Astrocyte (in vitro differentiated cells and primary cell): ENCODE measurements at places on chromosomes 2 and 18.

DNA sequence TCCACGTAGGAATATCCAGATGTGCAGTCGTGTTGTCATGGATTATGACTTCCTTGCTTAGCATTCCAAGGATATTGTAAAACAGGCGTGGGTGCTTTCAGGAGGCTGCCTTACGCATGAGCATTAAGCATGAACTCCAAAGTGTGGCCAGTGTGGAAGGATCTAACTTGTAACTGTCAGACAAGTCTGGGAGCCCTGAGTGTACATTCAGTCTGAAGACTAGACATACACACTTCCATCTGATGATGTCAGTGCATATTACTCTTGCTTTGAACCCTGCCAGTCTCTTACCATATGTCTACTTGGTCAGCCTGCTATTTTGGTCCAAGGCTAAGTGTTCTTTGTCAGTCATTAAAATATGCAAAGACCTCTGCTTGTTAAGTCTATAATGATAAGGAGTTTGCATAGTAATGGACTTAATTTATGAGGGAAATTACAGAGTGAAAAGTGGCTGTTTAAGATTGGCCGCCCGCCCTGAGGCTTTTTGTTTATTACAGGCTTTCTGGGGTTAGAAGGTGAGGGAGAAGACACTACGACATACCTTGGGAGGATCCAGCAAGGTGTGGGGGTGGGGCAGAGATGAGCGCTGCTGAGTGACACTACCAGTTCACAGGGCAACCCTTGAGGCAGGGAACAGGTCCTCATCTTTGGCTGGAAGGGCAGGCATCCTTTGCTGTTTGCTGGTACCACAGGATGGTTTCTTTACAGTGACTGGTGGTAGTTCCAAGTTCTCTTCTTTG, 48.3 kb downstream of the CABLES1 start:
- no peaks in the 10 kb centered on the region for H3K27me3 ChIP-seq
- peaks cover 12% of the 10 kb centered on the region for H3K4me1 ChIP-seq
- H3K27ac ChIP-seq: no peak overlapping the region
- DNase-seq: peak; percentile 94

DNA sequence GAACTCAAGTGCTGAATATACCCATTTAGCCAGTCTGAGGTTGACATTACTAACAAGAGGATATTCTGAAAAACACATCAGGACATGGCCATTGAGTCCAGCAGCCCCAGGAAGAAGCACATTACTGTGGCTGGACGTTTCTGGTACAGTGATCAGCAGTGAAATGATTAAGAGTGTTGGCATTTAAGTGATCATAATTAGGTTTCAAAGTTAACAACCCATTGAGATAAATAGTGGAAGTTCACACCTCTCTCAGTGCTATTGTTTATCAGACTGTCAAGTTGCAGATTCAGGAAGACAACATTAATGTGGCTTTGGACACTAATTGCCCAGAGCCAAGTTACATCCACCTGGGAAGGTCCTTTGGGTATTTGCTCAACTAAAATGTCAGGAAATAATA, 139.5 kb upstream of the GAREM1 start:
- H3K36me3 ChIP-seq: no peaks in the 10 kb centered on the region
- no peaks in the 10 kb centered on the region for H3K4me1 ChIP-seq
- H3K27me3 ChIP-seq: no peaks in the 10 kb centered on the region
- no peak overlapping the region for H3K4me3 ChIP-seq
- no peak for DNase-seq

DNA sequence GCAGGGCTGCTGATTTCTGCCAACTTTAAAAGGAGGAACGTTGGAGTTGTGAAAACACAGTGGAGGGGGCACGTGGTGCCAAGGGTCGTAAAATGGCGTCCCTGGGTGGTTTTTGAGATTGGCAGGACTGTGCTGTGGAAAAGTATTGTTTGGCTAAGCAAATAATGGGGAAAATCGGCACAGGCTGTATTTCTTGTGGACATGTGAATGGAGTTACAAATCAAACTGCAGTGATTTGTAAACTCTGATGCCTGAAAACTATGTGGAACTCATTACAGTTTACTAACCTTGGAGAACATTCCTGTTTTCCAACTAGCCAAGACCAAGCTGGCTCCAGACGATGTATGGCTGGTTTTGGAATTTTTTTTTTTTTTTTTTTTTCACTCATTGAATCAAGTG, 68.7 kb downstream of the KCTD1 start:
- H3K4me3 ChIP-seq: peak overlapping the region; percentile 21
- peaks cover 39% of the 10 kb centered on the region for H3K4me1 ChIP-seq
- H3K27ac ChIP-seq: peak overlapping the region; percentile 87

DNA sequence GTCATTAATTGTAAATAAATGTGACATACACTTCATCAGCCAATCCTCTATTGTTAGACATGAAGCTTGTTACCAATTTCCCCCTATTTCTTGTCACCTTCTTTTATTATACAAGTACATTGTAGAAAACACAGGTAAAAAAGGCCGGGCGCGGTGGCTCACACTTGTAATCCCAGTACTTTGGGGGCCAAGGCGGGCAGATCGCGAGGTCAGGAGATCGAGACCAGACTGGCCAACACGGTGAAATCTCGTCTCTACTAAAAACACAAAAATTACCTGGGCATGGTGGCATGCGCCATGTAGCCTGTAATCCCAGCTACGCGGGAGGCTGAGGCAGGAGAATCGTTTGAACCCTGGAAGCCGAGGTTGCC, 42.7 kb upstream of the UBE2F start:
- no peaks in the 10 kb centered on the region for H3K27me3 ChIP-seq
- H3K4me1 ChIP-seq: no peaks in the 10 kb centered on the region
- H3K36me3 ChIP-seq: no peaks in the 10 kb centered on the region
- no peak overlapping the region for H3K4me3 ChIP-seq

- H3K27me3 ChIP-seq: no peaks in the 10 kb centered on the region
- DNase-seq: peak; percentile 44
- H3K36me3 ChIP-seq: no peaks in the 10 kb centered on the region
- H3K27ac ChIP-seq: no peak overlapping the region
Measured at GRCh38 chr18:31489311-31489710, 8.7 kb upstream of the DSG2 start.

DNA sequence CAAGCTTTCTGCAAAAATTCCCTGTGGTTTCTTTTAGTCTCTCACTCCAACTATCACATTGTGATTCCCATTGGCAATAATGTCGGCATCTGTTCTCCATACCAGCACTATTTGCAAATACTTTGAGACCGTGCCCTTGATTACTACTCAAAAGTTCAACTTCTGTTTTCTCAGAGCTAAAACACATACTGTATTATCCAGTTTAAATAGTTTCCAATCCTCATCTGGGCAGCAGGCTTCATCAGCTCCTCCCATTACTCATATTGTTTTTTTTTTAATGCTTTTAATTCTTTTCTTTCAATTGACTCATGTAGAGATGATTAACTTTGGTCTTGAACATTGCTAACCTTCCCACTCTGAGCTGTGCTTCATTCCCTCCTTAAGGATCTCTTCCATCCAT, 135.8 kb downstream of the METTL8 start:
- no peaks in the 10 kb centered on the region for H3K27me3 ChIP-seq
- H3K4me3 ChIP-seq: no peak overlapping the region
- no peak overlapping the region for H3K27ac ChIP-seq
- H3K36me3 ChIP-seq: no peaks in the 10 kb centered on the region

- H3K4me3 ChIP-seq: no peak overlapping the region
- H3K27ac ChIP-seq: peak overlapping the region; percentile 74
- peaks cover 12% of the 10 kb centered on the region for H3K4me1 ChIP-seq
- peak; percentile 79 for DNase-seq
- H3K36me3 ChIP-seq: no peaks in the 10 kb centered on the region
Measured at GRCh38 chr2:28594332-28595108, 98.7 kb downstream of the PLB1 start.

GRCh38 chr18:8293184-8293583, 316.1 kb upstream of the RAB12 start:
- no peak overlapping the region for H3K4me3 ChIP-seq
- no peaks in the 10 kb centered on the region for H3K4me1 ChIP-seq
- H3K27ac ChIP-seq: no peak overlapping the region

- peaks cover 13% of the 10 kb centered on the region for H3K4me1 ChIP-seq
- no peaks in the 10 kb centered on the region for H3K36me3 ChIP-seq
- H3K4me3 ChIP-seq: no peak overlapping the region
- DNase-seq: no peak
Measured at GRCh38 chr2:233503947-233504637, 62.5 kb downstream of the USP40 start.

GRCh38 chr2:43358410-43359201, 132.2 kb upstream of the ZFP36L2 start:
- no peaks in the 10 kb centered on the region for H3K4me1 ChIP-seq
- H3K27me3 ChIP-seq: no peaks in the 10 kb centered on the region
- no peak for DNase-seq
- H3K27ac ChIP-seq: no peak overlapping the region
- H3K4me3 ChIP-seq: no peak overlapping the region

DNA sequence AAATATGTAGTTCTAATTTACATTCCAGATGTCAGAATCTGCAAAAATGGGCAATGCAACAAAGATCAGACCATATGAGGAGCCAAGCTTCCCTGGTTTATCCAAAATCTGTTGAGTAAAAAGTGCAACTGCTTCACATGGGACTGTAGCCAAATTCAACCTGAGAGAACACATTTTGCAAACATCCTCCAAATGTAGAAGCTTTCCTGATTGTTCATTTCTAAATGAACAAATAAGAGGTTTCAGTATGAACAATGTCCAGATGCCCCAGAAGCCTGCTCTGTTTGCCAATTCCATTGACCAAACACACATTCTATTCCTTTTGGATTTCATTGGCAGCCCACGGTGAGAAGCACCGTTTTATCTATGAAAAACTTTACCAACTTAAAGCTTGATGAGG, 117.9 kb upstream of the OSR1 start:
- no peaks in the 10 kb centered on the region for H3K36me3 ChIP-seq
- H3K4me1 ChIP-seq: no peaks in the 10 kb centered on the region
- H3K27me3 ChIP-seq: peaks cover 20% of the 10 kb centered on the region
- no peak for DNase-seq
- H3K27ac ChIP-seq: no peak overlapping the region

DNA sequence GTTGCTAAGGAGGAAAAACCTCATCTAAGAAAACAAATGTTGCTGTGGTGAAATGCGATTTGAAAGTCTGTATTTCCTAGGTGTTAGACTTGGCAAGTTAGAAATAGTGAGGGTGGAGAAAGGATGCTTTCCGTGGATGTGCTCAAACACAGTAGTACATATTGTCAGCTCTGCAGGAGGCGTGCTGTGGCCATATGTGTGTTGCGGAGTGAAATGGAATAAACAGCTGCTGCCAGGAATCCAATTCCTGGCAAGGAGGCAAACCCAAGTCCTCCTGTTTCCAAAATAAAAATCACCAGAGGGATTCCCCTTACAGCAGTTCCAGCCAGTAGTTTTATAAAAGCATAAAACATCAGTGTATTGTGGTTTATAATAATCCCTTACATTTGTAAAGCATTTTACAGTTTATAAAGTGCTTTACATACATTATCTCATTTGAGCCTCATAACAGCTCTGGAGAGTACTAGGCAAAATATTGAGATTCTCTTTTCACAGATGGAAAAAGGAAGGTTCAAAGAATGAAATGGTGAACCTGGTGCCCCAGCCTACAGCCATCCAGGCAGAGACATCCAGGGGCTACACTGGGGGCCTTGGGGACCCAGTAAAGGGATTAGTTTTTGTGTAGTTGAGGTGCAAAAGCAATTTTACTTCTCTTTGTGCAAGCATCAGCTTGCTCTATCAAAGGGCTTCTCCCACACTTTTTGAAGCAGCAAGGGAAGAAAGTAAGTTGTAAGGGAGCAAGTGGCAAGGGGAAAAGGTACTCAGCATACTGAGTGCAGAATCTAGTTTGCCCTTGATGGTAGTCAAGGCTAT, 206.0 kb downstream of the AGPS start:
- H3K4me1 ChIP-seq: no peaks in the 10 kb centered on the region
- no peaks in the 10 kb centered on the region for H3K27me3 ChIP-seq
- DNase-seq: peak; percentile 26

DNA sequence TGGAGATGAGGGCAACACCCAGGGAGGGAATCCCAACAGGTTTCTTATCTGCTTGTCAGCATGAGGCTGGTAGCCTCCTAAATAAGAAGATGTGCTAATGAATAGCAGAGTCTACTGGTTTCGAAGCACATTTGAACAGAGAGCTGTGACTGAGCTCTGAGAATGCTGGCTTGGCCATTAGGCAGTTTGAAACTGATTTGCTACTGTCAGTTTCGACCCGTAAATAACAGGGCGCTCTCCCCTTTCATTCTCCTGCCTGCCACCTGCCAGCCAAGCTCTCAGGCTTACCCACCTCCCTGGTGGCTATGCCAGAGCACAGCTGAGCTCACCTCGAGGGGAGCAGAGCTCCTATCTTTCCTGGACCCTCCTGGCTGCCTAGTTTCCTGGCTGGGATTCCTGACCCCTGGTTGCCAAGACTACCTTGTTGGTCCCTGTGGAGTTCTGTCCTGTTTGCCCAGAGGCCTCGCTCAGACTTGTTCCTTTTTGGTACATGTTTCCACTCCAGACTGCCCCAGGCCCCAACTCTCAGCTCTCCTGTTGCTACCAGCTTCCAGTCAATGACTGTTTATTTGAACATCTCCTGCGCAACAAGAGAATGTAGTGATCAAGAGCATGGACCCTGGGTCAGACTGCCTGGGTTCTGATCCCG, 102.3 kb upstream of the ALPP start:
- no peak overlapping the region for H3K4me3 ChIP-seq
- H3K4me1 ChIP-seq: peaks cover 3% of the 10 kb centered on the region
- no peak for DNase-seq
- no peaks in the 10 kb centered on the region for H3K27me3 ChIP-seq
- no peak overlapping the region for H3K27ac ChIP-seq
- H3K36me3 ChIP-seq: peaks cover 3% of the 10 kb centered on the region

DNA sequence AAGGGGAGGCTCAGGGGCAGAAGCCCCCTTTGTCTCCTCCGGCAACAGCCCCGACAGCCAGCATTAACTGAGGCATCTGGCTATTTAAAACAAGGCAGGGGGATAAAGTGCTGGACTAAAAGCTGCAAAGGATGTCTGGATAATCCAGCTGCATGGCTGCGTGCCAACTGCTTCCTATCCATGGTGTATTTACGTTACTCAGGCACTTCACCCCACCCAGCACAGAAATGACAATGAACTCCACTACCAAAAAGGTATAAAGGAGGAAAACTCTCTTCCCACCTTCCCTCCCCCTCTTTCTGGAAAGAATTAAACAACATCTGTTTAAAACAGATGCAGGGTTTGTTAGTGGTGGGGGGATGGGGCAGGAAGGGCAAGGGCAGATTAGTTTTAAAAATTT, 82.5 kb downstream of the SPRED2 start:
- H3K27ac ChIP-seq: peak overlapping the region; percentile 19
- H3K4me3 ChIP-seq: no peak overlapping the region
- no peaks in the 10 kb centered on the region for H3K27me3 ChIP-seq
- peaks cover 2% of the 10 kb centered on the region for H3K36me3 ChIP-seq
- DNase-seq: peak; percentile 73

GRCh38 chr2:173235947-173236803, 118.5 kb upstream of the CDCA7 start:
- no peaks in the 10 kb centered on the region for H3K27me3 ChIP-seq
- no peaks in the 10 kb centered on the region for H3K4me1 ChIP-seq
- peaks cover 5% of the 10 kb centered on the region for H3K36me3 ChIP-seq
- no peak for DNase-seq
- H3K4me3 ChIP-seq: no peak overlapping the region
